ENCODE measurements at places on chromosomes 7 and 10.

DNA sequence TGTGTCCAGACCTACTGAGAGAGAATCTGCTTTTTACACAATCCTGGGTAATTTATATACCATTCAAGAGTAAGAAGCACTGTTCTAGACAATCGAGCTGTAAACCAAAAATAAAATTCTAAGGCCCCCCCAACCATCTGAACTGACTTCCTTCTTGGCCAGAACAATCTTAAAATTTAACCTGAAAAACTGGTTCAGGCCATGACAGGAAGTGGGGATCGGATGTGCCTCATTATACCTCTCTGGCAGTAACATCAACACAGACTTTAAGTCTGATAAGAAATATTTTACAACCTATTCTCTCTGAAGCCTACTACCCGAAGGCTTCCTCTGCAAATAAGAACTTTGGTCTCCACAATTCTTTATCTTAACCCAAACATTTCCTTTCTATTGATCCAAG lies 75.2 kb upstream of the KIF5B start:
- peak; percentile 74 for DNase-seq

GRCh38 chr10:125878957-125879835 lies 1.9 kb downstream of the DHX32 start:
- no peak for DNase-seq

GRCh38 chr10:58177362-58177947 lies 90.2 kb downstream of the IPMK start:
- DNase-seq = no peak

DNA sequence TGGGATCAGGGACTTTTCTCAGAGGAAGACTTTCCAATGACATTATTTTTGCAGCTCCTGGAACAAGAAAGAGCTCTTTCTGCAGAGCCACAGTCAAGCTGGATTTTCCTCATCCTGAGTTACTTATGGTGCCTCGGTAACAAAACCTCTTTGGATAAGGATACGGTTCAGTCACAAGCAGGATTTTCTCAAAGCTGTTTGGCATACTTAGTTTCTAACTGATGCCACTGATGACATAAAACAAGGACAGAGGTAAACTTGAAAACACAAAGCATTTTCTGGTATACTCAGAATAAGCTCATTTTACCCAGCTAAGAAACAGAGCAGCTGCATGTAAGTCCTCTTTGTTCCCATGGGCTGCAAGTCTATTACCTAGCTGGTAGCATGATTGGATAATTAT lies 340.9 kb upstream of the MEOX2 start:
- no peak for DNase-seq

DNA sequence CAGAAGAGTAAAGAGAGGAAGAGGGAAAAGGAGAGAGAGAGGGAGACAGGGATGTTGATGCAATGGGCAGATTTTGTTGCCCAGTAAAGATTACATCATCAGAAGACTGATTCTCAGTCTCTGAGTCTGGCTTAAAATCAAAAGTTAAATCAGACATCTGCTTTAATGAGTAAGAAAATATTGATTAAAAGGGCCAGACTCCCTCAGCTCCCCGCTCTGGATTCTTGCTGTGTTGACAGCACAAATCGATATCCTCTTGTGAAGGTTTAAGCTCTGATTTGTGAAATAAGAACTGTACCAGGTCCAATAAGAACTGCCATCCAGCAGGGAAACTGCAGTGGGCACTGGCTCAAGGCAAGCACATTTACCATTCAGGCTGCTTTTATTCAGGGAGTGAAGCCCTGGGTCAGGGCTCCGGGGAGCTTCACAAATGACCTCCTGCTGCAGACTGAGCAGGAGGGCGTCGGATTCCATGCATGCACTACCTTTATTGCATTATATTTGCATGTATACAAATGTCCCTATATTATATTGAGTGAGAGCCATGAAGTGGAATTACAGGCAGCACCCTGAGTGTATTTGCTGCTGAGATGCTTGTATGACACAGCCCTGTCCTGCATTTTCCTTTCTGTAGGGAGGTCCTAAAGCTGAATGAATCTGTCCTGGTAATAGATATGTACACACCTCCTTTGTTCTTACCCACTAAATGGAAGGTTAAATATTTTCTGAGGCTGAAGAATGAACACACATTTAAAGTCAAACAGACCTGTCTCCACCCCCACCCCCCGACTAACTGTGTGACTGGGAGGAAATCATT lies 401.5 kb downstream of the REEP3 start:
- no peak for DNase-seq

DNA sequence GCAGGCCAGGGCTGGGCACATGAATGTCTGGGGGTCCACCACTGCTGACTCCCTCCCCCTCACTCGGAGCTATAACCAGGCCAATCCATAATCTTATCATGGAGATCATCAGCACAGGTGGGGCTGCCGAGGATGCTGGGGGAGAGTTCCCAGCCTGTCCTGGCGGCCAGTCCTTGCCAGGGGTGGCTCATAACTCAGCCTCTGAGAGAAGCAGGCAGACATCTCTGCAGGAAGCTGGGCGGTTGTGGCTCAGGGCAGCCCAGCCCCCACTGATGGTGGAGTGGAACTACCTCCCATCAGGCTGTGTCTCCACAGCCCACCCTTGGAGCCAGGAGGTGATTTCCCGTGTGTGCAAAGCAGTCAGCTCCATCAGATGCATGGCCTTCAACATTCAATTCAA lies 109.4 kb upstream of the ZNF92 start:
- no peak for DNase-seq

GRCh38 chr10:92082583-92083280 lies 159.2 kb downstream of the BTAF1 start:
- no peak for DNase-seq

GRCh38 chr7:102873470-102874165 lies 39.2 kb upstream of the LRRC17 start:
- DNase-seq = no peak

DNA sequence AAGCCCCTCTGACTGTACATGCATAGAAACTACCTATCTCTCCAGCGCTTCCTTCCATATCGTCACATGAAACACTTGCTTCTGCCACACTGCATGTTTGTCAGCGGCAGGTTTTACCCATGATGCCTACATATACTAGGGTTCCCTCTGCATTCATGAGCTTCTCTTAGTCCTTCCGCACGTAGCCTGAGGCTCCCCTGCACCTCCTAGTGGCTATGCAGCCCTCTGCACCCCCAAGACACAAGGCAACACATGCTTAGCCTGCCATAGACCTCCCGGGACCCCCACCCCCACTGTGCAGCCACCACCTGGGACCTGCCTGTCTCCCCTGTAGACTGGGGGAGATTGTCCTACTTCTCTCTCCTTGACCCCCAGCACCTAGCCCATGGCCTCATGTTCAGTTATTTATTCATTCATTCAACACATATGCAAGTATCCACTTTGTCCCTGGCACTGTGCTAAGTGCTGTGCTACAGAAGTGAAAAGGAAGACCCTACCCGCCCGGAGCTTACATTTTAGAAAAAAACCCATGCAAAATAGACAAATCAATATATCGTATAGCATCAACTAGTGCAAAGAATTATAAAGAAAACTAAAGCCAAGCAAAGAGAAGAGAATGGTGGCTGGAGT lies 23.5 kb downstream of the TMEM273 start:
- no peak for DNase-seq

DNA sequence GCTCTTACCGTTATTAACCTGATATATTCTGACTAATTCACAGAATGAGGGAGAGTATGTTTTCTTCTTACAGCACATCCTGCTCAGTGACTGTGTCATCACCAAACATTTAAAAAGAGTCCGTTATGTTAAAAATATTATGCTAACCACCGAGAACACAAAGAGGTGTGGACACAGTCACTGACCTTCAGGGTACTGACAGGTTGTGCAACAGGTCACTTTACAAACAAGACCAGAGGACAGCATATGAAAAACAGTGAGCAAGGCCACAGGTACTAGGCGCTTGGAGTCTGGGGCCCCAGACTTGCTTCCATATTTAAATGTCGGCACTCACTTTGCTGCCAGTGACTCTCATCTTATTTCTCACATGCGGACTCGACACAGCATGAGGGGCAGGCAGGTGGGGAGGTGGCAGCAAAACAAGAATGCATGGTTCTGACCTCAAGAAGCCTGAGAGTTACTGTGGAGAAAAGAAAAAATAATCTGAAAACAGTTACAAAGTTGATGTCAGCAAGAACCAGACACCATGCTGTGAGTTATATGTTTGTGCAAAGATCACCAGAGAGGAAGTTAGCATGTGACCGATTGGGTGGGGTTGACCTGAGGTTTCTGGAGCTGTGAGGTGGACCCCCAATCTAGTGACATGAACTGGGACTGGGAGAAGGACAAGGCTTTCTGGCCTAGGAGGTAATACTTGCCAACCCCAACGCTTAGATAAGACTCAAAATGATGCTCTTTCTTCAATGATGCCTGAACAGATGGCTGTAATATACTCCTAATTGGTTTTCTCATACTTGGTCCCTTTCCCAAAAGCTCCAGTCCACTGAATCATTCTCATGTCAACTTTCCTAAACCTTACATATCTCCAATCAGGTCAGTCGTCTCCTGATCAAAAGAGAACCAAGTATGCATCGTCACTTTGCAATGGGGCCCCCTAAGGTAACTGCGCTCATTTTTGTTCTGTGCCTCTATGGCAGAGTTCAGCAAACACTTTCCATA lies 102.4 kb downstream of the HIPK2 start:
- no peak for DNase-seq

All from KG1 (cell line).